ENCODE measurements at places on chromosomes 7 and 10. TPM values are rescaled to one million over a fixed set of nuclear protein-coding genes. Genes with fewer than 3 reads are reported as not detected.

DNA sequence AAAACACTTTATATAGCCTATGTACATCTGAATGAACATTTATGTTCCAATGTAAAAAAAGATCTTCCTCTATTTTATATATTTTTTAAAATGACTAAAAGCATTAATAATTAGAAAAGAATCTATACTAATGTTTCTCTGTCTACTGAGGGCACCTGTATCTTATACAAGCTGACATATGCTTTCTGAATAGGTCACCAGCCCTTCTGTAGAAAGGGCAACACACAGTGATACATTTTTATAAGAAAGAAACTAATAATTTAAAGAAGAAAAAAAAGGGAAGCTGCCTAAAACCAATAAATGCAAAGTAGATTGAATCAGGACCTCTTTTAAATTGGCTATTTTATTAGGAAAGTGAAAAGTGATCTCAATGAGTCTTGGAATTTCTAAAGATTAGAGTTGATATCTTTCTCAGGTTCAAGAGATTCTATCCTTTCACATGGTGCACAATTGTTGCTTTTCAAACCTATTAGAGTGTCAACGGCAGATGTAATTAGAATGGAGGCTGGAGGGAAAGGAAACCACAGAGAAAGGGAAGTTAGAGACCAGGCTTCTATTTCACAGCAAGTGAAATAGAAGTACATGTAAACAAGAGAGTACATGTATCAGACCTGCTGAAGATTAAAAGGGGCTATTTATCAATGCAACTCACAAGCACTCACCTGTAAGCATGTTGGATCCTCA lies 6.3 kb downstream of the MTPN start:
- DNase-seq = no peak

DNA sequence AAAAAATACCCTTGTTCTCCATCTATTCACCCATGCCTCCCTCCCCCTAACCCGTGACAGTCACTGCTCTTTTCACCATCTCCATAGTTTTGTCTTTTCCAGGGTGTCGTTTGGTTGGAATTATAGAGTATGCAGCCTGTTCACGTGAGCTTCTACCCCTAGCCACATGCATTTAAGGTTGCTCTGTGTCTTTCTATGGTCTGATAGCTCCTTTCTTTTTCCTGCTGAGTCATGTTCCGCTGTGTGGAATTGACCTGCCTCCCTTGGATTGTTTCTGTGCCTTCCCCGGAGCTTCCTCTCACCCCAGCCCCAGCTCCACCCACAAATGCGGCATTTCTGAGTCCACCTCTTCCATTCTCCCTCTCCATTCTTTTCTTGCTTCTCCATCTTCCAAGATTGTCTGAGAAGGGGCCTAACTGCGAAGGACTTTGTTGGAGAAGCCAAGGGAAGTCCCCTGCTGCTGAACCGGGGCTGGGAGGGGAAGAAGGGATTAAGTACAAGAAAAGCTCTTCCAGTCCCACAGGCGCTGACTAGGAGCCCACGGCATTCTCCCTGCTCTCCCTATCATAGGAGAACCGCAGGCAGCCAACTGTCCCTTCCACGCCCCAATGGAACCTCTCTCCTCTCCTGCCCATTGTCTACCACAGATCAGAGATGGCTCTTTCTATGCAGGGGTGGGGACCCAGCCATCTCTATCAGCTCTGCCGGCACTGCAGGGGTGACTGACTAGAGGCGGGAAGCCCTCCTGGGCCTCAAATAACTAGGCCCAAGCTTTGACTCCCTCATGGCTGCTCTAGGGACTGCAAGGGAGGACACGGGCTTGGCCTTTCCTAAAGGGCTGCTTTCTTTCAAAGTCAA lies 87.5 kb upstream of the ANLN start:
- no peak for DNase-seq

CCL24 gene
- total RNA-seq = not detected

DNA sequence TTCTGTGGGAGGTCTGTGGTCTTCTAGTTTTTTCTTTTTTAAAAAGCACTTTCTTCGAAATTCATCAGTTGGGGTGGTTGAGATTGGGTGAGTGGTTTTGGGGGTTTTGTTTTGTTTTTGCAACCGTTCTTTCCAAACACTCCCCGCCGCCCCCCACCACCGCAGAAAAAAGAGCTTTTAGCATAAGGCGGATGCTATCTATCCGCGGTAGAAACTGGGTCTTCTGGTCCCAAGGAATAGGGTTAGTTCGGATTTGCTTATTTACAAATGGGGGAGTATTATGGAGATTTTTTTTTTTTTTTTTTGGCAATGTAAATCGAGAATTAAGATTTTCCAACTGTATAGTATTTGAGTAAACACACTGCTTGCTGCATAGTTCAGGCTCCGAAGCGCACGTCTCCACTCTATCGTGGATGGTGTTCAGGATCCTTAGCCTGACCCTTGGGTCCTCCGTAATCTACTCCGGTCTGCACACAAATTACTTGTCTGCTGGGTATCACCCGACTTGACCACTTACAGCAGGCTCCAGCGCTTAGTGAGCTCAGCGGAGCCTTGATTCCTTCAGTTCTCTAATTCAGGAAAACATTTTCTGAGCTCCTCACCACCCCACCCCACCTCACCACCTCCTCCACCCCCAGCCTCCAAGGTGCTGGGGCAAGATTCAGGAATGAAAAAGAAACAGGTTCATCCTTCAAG lies 757 bp upstream of the NRCAM start:
- DNase-seq = no peak

DNA sequence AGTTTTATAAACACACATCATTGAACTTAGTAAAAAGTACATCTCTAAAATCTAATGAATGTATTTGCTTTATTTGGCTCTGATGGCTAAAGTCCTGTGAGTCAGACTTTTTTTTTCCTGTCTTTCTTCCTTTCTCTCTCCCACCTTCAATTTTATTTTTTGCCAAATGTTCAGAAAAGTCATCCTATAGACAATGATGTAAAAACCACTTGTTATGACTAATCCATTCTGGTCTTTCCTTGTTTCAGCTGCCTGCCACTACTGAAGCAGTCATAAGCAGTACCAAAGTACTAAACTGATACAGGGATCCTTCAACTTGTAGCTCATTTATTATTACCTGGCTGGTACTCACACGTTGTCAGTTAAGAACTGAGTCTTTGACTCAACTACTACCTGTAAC lies 23.9 kb downstream of the HECTD2 start:
- DNase-seq = no peak

DNA sequence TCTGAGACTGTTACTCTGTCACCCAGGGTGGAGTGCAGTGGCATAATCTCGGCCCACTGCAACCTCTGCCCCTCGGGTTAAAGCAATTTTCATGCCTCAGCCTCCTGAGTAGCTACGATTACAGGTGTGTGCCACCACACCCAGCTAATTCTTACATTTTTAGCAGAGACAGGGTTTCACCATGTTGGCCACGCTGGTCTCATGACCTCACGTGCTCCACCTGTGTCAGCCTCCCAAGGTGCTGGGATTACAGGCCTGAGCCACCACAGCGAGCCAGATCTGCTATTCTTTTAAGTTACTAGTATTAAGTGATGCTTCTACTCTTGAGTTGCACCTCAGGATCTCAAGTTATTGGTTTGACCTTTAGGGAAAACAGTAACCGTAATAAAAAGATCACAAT lies 23.0 kb upstream of the KMT2E start:
- no peak for DNase-seq

DNA sequence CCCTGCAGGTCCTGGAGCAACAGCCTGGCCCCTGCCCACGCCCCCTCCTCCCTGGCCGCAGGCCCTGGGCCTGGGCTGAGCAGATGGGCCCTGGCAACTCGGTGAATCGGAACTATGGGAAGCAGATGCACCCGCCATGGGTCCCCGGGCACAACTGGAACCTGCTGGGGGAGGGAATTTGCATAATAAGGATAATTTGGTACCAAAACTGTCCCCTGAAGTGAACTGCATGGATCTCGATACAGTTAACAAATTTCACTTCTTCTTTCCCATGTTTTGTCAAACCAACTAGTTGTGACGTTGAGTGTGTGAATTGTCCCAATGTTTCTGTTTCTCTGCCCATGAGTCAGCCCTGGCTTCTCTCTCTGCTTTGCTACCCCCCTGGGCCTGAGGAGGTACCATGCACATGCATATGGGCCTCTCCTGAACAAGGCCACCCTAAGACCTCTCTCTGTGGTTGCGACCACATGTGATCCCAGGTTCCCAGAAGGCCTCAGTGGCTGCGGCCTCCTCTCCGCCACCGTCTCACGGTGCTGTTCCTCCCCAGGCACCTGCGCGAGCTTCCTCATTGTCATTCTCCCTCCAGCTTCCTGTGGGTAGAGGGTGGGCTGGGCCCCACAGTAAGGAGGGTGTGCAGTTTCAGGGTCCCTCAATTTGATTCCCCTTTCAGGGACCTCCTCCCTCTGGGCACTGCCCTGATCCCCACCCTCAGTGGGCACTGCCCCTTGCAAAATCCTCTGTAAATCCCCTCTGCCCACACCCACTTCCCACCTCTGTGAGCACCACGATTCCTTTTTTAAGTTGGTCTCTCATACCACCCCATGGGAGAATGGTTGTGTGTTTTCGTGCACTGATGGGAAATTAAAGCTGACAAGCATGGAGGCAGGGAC lies 40.0 kb downstream of the FIGNL1 start:
- DNase-seq = no peak

DNA sequence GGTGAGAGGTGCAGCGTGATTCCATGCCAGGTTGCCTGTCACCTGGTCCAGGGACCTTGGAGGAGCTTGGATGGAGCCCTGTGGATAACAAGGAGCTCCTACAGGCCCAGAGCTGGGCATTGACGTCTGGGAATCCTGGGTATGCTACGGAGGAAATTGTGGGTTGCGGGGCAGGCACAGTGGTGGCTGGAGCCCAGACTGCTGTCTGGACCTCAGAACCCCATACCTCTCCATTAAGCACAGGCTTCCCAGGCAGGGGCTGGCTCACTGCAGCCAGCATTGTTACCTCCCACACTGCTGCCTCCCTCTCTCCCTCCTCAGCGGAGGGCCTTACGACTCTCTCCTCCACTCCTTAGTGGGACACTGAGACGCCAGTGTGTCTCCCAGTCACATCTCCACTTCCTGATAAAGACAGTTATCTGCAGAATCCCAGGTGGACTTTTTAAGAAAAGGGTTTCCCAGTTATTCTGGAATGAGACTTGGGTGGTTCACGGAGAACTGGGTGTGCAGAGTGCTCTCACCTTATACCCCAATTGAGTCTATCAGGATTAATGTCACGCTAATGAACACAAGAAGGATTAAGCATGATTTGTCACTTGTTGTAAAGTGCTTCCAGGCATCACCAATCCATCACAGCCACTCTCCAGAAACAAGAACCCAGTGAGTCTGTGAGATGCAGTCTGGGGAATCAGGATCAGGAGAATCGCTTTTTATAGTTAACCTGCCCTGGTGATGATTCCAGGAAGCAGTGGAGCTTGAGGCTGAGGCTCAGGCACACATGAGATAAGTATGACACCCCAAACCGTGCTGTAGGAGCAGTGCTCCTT lies 309.4 kb downstream of the RPS24 start:
- peak; percentile 2 for DNase-seq

- DNase-seq = no peak
These were observed 602.9 kb upstream of the PFKP start for GRCh38 chr10:2464483-2464882.

GRCh38 chr10:71685554-71686232 lies 33.9 kb downstream of the C10orf105 start:
- DNase-seq = no peak

ZNF853 gene
- 4.8 TPM for total RNA-seq

DNA sequence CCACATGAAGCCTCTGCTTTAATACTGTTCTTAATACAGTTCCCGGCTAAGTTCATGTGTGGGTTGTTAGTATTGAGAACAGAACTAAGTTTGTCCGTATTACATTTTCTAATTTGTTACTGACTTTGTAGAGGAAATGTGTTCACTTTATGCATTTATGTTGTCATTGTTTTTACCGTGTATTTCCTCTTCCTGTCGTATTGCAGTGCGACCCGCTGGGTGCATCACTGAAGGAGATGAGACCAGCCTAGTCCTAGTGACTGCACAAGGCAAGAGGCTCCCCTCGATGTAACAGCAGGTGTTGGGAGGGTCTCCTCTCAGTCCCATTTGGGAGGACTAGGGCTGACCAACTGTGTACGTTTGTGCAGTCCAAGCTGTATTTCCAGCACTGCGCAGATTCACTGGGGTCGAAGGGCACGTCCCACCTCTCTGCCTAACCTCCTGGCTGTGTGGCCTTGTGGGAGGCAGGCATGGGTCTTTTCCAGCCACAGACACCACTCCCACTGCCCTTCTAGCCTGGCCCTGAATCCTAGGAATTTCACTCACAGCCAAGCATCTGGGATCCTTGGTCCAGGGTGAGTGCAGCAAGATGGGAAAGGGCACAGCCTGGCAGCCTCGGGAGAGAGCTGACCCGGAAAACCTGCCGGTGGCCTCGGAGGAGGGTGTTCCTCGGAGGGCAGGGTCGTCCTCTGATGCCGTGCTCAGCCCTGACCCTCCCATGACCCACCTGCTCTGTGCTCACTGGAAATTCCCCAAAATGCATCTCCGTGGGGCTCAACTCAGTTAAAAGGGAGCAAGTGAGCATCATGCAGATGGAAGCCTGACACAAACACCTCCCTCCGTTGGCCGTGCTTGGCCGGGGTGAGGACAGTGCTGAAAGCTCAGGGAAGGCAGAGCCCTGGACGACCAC lies 63.9 kb upstream of the FAM20C start:
- no peak for DNase-seq

- DNase-seq = no peak
These were observed 157.7 kb upstream of the PRKCQ start for GRCh38 chr10:6737758-6738111.

DNA sequence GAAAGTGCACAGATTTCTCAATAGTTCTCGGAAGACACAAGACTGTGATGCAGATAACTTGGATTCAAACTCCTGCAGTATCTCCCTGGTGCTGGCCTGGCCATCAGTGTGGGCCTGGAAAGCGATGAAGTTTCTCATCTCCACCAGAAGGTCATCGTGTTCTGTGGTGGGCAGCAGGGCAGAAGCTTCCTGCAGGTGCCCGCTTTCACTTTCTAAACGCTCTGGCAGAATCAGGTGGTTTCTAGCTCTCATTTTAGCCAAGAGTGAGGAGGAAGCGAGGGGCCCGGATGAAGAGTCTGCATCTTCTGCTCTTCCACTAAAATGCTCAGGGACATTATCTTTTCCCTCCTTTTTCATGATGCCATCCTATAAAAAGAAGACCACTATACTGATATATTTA lies 63.0 kb upstream of the DRGX start:
- no peak for DNase-seq

CPED1 gene
- total RNA-seq = not detected

HMX3 gene
- total RNA-seq = 0.35 TPM

PHYHIPL gene
- total RNA-seq = not detected

PRR15 gene
- not detected for total RNA-seq

DNA sequence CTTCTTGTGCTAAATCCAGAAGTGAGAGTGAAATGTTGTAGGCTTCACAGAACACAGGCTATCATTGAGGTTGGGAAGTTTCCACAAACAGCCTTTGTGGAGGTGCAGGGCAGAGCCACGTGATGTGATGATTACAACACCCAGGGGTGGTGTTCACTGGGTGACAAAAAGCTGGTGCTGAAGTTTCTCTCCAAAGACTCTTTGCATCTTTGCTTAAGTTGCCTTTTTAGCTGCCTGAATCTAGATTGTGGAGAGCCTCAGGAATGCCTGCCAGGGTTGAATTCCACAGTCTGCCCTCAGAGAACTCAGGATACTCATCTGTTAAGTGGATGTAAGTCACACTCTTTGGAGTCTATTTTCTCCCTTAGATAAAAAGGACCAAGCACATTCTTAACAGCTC lies 56.3 kb downstream of the PLXNA4 start:
- no peak for DNase-seq

Data from CD8-positive, alpha-beta T cell (primary cell).